Cerebellar nuclear complex (tissue), 1 donor: ENCODE measurements at places on chromosomes 1 and 21.
A peak's percentile ranks its signal among the peaks of the same experiment; 100 is the strongest.

- no peak for DNase-seq
Observed at GRCh38 chr1:190949939-190950338, 472.3 kb upstream of the BRINP3 start.

- DNase-seq: no peak
Observed at GRCh38 chr1:163914785-163915413, 593.1 kb downstream of the NUF2 start.

- DNase-seq: no peak
Observed at GRCh38 chr1:82806133-82806532, 1005.4 kb downstream of the ADGRL2 start.

DNA sequence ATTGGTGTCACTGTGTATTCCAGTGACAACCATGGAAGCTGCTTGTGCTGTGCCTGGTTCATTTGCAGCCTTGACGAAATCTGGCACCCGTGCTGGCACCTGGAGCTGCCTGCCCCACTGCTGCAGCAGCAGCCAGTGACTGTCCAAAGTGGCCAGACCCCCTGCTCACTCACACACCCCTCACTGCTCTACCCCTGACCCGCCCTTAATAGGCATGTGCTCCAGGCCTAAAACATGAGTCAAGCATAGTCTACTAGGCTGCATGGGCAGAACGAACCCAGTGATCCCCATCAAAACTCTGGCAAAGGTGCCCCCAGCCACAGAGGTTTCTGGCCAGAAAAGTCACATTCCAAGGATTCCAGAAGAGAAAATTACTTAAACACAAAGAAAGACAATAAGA is 7.7 kb downstream of the PRAMEF1 start:
- DNase-seq: no peak

DNA sequence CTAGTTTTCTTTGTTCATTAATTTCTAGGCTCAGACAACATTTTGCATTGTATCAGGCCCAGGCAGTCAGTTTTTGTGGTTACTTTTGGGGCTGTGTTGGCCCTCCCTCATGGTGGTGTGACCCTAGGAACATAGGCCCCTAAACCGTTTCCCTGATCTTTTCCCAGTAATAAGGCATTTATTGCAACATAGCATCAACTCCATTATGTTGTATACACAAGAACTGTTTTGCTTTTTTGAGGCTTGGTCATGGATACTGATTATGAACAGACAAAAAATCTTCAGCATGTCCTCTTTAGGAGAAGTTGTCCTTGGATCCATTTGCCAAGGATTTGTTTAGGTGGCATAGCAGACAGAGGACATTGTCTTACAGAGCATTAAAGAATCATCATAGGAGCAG is 10.3 kb downstream of the B3GALT2 start:
- DNase-seq: no peak

DNA sequence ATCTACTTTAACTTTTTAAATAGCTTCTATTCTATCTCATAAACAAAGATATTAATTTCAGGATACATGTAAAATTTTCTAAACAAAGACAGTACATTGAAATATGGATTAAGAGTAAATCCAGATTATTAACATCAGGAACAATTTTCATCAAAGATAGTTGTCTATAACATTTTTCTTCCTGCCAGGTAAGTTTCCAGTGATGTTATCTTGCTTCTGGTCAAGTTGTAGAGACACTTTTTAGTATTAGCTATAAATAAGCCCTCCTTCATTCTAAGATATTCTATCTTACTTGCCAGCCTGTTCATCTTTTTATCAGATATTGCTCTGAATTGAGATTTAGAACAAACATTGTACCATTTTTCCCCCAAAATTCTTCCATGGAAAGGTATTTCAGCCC is 94.4 kb upstream of the KCTD3 start:
- no peak for DNase-seq

GRCh38 chr1:54615531-54616279 is 7.6 kb downstream of the FAM151A start:
- DNase-seq: no peak

DNA sequence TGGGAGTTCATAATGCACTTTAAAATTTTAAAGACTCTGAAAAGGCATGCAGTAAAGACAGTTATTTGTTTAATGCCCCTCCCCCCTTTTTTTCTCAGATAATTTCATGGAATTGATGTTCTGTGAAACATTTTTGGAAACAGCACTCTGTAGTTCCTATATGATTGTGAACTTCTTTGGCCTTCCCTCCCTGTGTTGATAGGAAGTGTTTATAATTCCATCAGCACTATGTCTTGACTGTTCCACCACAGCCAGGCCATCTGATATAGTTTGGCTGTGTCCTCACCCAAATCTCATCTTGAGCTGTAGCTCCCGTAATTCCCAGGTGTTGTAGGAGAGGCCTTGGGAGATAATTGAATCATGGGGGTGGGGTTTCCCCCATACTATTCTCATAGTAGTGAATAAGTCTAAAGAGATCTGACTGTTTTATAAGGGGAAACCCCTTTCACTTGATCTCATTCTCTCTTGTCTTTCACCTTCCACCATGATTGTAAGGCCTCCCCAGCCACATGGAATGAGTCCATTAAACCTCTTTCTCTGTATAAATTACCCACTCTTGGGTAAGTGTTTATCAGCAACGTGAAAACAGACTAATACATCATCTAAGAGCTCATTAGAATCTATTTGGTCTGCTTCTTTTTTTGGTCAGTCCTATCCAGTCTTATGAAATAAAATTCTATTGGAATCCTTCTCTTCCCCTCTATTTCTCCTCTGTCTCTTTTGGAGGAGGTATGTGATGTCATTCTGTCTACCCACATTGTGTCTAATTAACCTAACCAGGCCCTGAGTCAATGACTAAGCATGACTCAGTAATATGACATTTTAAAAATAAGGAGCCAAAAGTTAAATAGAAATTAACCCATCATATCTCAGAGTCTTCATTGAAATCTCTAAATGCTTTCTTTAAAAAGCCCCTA is 8.9 kb downstream of the CCDC185 start:
- no peak for DNase-seq

DNA sequence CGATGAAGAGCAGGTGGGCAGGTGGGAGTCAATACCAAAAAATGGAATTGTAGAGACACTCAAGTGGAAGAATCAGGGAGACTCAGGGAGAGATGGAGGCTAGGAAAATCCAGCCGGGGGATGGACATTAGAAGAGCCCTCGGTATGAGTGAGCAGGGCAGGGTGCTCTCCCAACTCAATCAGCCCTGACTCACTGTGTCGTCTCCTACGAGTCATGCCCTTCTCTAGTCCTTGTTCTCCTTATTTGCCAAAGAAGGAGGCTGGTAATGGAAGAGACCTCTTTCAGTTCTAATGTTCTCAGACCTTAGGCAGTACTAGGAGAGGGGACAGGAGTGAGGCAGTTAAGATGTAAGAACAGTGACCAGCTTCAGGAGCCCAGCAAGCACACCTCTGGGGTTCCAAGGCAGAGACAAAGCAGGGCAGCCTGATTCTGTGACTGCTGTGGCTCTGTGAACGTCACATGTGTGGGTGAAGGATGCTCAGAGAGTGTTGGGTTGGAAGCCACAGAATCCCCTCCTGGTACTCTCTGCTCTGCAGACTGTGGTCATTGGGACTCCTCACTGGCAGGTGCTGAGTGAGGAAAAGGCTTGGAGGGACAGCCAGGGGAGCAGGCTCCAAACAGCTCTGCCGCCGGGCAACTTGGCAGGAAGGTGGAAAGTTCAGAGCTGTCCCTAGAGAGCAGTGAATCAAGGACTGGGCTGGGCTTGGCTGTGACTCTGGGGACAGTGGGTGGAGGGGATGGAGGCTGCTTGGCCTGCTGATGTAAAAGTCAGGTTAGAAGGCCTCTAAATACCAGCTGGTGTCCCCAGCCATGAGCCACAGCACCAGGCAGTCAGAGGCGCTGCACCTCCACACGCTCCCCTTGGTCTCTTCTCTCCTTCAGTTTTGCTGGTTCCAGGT is 11.1 kb upstream of the GJA5 start:
- DNase-seq: no peak

- no peak for DNase-seq
Observed at GRCh38 chr21:39003982-39004633, 179.1 kb downstream of the PSMG1 start.

GRCh38 chr21:36851121-36851520 is 115.3 kb downstream of the HLCS start:
- DNase-seq: no peak

DNA sequence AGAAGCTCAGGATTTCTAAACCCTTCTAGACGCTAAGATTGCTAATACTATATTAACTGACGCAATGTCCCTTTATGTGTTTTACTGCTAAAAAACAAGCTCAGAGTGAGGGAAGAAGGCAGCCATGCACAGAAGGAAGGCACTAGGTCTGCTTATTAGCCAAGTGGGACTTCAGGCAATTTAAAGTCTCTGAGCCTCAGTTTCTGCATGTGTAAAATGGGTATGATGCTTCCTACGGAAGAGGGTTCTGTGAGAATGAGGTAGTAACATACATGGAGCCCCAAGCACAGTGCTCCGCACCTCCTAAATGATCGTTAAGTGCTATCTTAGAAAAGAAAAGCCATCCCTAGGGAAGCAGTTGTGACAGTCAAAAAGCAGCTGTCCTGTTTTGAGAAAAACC is 16.9 kb downstream of the MIS18A start:
- no peak for DNase-seq

GRCh38 chr1:40712997-40713396 is 21.5 kb downstream of the NFYC start:
- no peak for DNase-seq

- no peak for DNase-seq
Observed at GRCh38 chr1:209513226-209513625, 70.3 kb upstream of the CAMK1G start.

- DNase-seq: no peak
Observed at GRCh38 chr1:115199416-115200132, 110.3 kb upstream of the TSPAN2 start.

DNA sequence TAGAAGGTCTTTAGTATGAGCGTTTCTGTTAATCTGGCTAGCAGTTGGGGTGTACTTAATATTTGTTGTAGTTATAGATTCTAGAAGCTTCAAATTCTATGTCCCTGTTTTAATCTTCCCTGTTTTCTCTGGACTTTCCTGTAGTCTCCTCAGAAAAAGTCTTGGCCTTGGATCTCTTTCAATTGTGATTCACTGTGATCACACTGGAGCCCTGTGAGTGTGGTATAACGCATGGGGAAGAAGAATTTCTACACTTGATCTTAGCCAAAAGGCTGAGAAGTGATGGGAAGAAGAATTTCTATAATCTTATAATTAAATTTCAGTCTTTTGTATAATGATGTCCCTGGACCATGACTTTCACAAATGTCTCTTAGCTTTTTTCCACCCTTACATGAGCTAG is 36.7 kb upstream of the COP1 start:
- no peak for DNase-seq

GRCh38 chr1:67952071-67952470 is 98.4 kb downstream of the DIRAS3 start:
- DNase-seq: no peak

- no peak for DNase-seq
Observed at GRCh38 chr1:234755449-234755863, 145.5 kb upstream of the IRF2BP2 start.

DNA sequence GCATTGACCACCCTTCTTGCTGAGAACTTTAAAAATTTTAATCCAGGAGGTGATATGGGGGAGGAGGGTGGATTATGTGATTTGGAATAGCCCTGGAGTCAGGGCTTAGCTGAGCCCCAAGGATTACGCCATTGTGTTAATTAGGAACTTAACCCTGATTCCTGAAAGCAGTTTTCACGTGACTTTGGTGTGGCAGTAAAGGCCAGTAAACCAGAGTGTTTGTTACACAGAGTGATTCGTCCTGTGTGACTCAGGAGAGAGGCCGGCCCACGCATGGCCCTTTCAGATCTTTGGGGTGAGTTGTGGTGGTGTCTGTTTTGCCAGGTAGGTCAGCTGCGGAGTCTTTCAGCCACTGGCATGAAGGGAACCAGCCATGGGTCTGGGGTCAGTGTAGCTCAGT is 107.6 kb downstream of the NOS1AP start:
- no peak for DNase-seq

DNA sequence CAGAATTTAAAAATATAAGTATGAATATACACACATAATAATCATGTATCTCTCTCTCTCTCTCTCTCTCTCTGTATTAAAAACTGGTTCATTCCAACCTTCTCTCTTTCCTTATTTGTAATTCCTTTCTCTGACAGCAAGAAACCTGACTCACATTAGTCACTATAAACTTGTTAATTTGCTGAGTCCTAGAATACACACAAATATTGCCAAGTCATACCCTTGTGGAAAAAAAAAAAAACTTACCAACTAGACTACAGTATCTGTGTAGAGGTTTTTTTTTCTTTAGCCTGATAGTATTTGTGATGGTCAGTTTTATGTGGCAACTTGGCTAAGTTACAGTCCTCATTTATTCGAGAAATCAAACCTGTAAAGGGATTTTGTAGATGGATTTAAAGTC is 26.3 kb upstream of the NHLH2 start:
- DNase-seq: no peak

- DNase-seq: no peak
Observed at GRCh38 chr1:155282488-155283091, 5.3 kb downstream of the HCN3 start.

- DNase-seq: no peak
Observed at GRCh38 chr21:42496839-42497202, 797 bp upstream of the RSPH1 start.

- no peak for DNase-seq
Observed at GRCh38 chr1:81717230-81717629, 83.5 kb upstream of the ADGRL2 start.

GRCh38 chr1:59903141-59903754 is 23.3 kb downstream of the CYP2J2 start:
- no peak for DNase-seq

DNA sequence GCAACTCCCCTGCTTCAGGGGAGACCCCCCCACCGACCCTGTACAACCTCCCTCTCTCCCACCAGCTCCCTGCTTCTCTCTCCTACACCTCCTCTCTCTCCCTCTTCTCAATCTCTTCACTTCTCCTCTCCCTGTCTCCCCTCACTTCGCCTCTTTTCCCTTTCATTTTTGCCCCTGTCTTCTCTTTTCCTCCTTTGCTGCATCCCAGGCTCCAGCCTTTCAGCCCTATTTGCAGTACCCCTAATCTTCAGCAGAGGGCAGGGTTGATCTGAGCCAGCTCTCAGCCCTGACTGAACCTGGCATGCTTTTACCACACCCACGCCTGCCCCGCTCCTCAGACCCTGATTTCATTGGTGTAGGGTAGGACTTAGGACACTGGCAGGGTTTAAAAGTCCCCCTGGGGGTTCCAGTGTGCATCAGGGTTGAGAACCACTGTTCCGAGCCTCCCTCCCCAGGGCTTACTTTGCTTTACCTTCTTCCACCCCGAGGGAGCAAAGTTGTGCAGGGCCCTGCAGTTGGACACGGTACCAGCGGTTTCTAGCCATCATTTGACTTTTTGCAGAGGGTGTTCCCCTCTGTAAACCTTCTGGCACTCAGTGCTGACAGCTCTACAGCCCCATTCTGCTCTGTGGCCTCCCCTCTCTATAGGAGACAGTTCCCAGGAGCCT is 67.3 kb upstream of the CNTN2 start:
- DNase-seq: peak; percentile 27

- no peak for DNase-seq
Observed at GRCh38 chr1:1227386-1227785, 4.4 kb downstream of the SDF4 start.

- DNase-seq: no peak
Observed at GRCh38 chr1:7219031-7219430, 433.8 kb downstream of the CAMTA1 start.

GRCh38 chr1:110047463-110047862 is 13.0 kb downstream of the STRIP1 start:
- no peak for DNase-seq
